ENCODE measurements at places on chromosomes 16 and 17.
A peak's percentile ranks its signal among the peaks of the same experiment; 100 is the strongest.

DNA sequence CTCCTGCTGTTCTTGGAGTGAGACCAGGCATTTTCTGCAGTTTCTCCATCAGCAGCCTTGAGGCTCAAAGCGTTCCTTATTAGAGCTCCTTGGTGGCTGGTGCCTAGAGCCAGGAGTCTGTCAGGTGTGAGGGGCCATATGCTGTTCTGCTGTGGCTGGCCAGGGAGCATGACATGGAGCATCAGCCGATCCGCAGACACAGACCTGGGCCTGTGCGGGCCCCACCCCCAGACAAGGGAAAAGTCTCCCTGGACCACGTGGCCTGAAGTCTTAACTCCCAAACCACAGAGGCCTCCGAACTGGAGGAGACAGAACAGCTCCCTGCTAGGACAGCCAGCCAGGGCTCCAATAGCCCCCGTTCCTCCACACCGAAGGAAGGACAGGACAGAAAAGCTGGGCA lies 162.7 kb upstream of the CIBAR2 start:
- no peak for DNase-seq

DNA sequence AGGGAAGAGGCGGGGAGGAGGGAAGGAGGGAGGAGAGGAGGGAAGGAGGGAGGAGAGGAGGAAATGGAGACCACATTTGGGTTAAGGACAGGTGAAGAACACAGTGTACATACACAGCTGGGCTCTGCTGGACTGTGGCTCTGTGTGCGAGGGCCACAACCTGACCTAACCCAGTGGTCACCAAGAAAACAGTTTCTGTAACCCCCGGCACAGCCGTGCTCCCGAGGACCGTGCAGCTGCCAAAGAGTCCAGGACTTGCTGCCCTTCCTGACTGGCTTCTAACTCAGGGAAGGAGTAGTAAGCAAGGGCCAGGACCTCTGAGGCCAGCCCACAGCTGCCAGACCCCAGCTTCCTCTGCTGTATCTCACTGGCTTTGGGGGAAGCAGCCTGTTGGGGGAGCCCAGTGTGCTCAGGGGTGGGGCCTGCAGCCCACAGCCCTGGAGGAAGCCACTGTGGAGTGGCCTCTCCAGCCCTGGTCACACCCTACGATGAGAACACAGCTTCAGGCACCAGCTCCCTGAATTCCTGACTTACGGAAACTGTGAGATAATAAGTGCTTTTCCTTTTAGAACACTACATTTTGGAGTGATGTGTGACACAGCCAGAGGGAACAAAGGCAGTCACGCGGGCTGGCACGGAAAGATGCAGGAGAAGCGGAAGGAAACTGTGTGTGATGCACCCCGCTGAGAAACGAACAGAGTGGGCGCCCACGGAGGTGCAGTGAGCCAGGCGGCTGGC lies 32.3 kb downstream of the SLC7A5 start:
- no peak for DNase-seq

GRCh38 chr16:56318827-56319140 lies 106.6 kb downstream of the AMFR start:
- no peak for DNase-seq

DNA sequence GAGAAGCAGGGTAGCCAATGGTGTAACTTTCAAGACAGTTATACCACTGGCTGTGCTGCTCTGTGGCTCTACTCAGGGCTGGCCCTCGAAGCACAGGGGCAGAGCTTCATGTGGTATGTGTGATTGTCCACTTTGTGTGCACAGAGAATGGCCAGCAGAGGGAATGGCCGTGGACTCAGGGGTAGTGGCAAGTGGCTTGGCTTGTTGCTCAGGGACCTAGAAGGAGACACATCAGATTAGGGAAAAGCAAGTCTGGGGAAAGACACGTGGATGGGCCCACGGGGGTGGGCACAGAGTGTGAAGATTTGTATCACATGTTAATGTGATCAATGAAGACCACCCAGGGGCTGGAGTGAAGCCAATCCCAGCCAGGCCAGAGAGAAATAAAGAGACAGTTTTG lies 20.0 kb upstream of the XYLT2 start:
- DNase-seq: no peak

DNA sequence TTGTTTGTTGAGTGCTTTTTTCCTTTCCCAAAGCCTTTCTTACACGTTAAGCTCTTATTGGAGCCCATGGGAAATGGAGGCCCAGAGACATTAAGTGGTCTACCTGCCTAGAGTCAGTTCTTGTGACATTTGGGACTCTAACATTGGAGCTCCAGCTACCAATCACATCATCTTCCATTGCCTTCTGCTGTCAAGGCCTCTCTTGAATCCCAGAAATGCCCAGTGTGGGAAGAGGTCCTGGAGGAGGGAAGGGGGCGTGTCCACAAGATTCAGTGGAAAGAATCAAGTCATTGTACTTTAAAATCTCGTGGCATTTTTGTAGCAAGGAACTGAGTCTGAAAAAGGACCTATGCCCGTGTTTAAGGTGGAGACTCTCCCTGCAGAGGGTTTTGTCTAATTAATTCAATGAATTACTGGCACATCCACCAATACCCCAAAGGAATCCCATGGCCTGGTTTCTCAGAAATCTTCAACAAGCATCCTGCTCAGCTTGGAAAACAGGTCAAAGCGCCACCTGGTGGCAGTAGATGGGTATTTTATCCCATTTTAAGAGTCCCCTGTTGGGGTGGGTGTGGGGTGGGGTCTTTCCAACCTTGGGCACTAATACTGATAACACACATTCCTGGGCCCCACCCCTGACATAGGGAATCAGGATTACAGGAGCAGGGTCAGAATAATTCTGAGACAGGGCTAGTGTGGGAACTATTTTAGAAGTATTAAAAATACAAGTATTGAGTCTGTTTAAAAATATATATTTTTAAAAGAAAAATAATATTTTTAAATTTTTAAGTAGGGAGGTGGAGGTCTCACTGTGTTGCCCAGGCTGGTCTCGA lies 24.6 kb downstream of the GPT2 start:
- DNase-seq: peak; percentile 49

All from muscle of back (tissue), 13 donors.